ENCODE measurements at places on chromosomes 5 and 9.

- DNase-seq, result no peak
These were observed 29.8 kb downstream of the SLC24A2 start for GRCh38 chr9:19759066-19759465.

- no peak for DNase-seq
These were observed 775.6 kb upstream of the ACO1 start for GRCh38 chr9:31608881-31609280.

GRCh38 chr5:179150011-179150410 is 89.8 kb downstream of the ZNF354C start:
- no peak for DNase-seq

DNA sequence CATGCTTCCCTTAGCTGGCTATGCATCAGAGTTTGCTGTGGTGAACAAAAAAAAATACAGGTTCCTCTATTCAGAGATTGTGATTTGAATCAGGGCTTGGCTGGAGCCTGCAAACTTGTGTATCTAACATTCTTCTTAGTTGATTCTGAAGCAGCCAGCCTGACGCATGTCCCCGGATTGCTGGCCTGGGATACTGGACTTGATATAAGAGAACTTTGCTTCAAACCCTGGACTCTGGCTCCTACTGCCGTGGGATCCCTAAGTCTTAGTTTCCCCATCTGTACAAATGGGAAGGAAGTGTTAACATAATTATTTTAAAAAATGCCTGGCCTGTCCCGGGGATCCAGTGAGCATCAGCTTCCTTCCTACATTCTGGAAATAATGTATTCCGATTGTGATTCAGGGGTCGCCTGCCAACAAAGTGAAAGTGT is 292.8 kb downstream of the ARHGEF28 start:
- no peak for DNase-seq
